Stimulated activated CD4-positive, alpha-beta T cell treated with anti-CD3 and anti-CD28 coated beads, Interleukin-15, amount 100 ng/mL, for 1 hour (primary cell): ENCODE measurements at places on chromosomes 11 and 22.

DNA sequence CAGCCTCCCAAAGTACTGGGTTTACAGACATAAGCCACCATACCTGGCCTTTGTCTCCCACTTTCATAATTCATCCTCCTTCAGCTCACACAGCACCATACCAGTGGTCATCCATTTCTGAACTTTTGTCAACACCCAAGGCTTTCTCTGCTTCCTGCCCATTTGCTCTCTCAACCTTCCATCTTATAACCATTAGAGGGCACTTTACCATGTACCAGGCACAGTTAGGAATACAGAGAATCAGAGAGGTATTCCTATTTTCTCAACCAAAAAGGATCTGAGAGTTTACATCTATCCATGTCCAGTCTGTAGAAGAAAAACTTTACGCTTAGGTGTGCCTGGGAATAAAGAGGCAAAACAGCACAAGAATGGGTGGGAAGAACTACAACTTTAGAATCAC lies 397.6 kb downstream of the BUD13 start:
- no peak for DNase-seq

GRCh38 chr11:107268977-107269376 lies 188.6 kb downstream of the CWF19L2 start:
- no peak for DNase-seq

GRCh38 chr11:8006349-8006977 lies 19.3 kb downstream of the EIF3F start:
- no peak for DNase-seq

GRCh38 chr22:37244114-37244921 lies at the start of gene RAC2:
Gene RAC2, minus strand, starts transcription at chr22:37244269. Its CDS starts 121 bp downstream, at chr22:37244148.
- peak; percentile 81 for DNase-seq

GRCh38 chr22:20578192-20578591 lies 70.8 kb downstream of the MED15 start:
- DNase-seq, result no peak

DNA sequence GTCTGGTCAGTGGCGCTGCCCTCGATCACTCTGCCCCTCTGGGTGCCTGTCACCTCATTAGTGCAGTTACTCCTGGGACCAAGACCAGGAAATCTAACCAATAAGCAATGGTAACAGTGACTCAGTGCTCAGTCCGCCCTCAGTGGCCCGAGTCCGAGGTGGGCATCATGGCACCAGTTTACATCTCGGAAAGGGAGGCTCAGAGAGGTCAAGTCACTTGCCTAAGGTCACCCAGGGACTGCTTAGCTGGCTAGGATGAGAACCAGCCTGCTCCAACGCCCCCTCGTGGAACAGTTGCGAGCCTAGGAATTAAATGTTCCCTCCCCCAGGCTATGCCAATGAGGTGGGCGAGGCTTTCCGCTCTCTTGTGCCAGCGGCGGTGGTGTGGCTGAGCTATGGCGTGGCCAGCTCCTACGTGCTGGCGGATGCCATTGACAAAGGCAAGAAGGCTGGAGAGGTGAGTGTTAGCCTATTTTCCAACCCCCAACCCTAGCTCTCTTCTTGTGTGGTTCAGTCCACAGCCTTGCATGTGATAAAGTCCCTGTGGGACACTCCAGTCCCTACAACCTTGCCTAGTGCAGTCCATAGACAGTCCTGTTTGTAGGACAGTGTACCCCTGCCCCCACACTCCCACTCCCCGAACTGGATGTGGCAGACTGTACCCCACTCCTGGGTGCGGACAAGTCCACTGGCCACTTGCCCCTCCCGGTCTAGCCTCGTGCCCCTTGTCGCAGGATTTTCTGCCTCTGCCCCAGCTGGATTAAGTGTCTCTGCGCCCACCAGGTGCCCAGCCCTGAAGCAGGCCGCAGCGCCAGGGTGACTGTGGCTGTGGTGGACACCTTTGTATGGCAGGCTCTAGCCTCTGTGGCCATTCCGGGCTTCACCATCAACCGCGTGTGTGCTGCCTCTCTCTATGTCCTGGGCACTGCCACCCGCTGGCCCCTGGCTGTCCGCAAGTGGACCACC lies 1.1 kb downstream of the MTFP1 start:
- DNase-seq, result peak; percentile 66

DNA sequence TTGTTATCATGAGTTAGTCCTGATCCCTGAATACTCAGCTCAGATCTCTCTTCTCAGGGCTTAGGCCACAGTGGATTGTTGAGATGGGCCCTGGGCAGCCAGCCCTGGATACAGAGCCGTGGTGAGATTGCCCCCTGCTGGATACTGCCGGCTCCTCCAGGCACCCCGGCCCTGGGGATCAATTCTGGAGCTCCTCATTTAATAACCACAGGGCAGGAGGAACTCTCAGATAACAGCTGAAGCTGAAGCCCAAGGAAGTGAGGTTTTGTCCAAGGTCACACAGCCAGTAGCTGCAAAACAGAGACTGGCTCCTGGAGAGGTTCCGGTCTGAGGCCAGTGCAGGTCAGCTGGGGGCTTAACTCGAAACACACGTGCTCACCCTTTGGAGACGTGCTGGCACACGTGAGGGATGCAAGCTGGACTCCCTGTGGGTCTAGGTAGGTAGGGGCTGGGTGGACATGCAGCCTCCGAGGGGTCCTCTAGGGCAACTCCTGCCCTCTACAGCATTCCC lies 16.0 kb downstream of the USH1C start:
- no peak for DNase-seq

DNA sequence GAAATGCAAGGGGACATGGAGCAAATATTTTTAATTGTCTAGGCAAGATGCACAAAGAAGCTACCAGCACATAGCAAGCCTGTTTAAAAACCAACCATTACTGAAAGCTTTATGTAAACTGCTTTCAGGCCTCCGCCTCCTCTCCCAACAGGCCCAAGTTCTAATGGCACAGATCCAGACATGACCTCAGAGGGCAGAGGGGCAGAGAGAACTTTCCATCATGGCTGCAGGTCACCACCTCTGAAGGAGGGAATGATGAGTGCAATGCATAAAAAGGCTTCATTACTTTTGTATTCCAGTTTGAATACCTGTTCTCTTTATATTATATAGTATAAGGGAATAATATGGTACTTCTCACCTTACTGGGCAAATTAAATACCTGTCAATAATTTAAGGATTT lies 15.2 kb downstream of the DDX17 start:
- DNase-seq, result no peak

DNA sequence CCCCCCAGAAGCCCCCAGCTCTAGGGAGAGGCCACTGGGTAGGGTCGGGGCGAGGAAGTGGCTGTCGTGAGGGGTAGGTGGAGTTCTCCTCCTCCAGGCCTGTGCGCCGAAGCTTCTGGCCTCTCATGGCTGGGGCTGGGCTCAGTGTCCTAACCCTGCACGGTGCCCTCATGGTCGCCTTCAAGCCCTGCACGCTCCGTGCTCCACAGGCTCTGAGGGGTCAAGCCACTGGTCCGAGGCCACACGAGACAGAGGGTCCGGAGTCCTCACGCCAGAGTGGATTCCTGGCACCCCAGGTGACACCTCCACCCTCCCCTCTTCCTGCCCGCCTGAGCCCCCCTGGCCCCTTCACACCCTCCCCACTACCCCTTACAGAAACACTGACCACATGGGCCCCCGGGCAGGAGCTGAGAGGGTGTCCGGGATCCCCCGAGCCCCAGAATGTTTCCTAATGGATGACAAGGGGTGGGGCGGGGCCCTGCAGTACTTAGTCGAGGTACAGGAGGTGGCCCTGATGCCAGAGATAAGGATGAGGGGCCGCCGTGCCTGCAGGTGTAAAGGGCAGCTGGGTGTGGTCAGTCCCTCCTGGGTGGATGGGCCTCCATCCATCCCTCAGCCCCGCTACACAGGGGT lies 997 bp upstream of the CDHR5 start:
- DNase-seq, result no peak

DNA sequence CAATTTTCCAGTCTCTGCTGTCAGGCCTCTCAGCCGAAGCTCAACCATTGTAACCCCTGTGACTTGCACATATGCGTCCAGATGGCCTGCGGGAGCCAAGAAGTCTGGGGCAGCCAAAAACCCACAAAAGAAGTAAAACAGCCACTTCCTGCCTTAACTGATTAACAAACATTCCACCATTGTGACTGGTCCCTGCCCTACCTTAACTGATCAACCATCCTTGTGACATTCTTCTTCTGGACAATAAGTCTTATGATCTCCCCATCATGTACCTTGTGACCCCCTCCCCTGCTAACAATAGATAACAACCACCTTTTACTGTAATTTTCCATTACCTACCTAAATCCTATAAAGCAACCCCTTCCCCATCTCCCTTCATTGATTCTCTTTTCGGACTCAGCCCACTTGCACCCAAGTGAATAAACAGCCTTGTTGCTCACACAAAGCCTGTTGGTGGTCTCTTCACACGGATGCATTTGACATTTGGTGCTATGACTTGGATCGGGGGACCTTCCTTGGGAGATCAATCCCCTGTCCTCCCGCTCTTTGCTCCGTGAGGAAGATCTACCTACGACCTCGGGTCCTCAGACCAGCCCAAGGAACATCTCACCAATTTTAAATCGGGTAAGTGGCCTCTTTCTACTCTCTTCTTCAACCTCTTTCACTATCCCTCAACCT lies 1.3 kb upstream of the NDUFC2 start:
- no peak for DNase-seq

GRCh38 chr22:27554106-27554811 lies 247.3 kb downstream of the MN1 start:
- no peak for DNase-seq

GRCh38 chr11:76769645-76770586 lies 13.2 kb upstream of the TSKU start:
- no peak for DNase-seq

DNA sequence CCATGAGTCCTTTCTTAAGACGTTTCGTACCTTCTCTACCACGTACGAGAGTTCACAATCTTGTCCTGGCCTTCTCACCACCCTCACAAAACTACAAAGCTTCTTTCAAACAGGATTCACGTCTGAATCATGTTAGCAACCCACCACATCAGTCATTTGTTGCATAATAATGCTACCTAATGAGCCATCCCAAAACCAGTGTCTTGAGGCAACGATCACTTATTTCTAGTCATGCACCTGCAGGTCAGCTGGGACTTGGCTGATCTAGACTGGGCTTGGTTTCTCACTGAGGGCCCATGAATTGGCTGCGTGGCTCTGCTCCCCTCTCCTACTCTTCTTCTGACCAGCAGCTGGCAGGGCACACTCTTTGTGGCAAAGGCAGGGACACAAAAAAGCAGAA lies 28.3 kb downstream of the LARGE1 start:
- DNase-seq, result no peak

- DNase-seq, result no peak
These were observed 135.7 kb upstream of the NAV2 start for GRCh38 chr11:19576903-19577302.

DNA sequence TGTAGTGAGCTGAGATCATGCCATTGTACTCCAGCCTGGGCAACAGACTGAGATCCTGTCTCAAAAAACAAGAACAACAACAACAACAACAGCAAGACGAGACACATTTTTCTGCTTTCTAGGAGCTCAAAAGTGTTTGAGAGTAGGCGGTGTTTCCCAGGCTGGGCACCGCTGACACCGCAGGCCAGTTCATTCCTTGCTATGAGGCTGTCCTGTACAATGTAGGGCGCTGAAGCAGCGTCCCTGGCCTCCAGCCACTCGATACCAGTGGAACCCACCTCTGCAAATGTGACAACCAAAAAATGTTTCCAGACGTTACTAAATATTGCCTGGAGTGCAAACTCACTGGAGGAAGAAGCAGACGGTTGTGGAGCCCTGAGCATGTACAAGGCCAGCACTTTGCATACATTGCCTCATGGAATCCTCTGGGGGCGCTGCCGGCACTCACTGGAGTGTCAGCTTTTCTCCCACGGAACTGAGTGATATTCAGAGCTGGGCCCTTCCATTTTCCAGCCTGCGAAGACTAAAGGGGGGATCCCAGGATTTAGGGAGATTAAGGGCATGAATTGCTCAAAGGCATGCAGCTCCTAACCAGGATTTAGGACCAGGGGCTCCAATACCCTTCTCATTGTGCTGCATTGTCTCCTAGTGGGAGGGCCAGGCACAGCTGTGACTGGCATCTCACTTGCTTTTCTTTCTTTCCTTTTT lies 5.8 kb upstream of the MIEF1 start:
- DNase-seq, result peak; percentile 41

GRCh38 chr11:62008193-62008592 lies 40.8 kb upstream of the FTH1 start:
- DNase-seq, result no peak

DNA sequence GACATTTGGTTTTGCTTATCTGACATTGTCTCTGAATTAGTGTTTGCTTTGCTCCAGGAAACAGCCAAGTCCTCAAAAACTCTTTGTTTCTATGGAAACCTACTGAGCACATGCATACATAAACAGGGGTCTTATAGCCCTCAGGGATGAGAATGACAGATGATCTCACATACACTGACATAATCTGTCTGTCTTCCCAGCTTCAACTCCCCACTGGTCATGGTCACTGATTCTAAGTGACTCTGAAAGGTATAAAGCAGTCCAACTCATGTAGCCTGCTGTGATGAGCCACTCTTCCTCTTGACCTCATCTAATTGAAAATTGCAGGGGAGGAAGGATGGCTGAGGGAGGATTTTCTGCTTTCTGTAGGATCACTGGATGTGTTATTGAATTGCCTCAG lies 12.6 kb downstream of the ZNF143 start:
- DNase-seq, result no peak

DNA sequence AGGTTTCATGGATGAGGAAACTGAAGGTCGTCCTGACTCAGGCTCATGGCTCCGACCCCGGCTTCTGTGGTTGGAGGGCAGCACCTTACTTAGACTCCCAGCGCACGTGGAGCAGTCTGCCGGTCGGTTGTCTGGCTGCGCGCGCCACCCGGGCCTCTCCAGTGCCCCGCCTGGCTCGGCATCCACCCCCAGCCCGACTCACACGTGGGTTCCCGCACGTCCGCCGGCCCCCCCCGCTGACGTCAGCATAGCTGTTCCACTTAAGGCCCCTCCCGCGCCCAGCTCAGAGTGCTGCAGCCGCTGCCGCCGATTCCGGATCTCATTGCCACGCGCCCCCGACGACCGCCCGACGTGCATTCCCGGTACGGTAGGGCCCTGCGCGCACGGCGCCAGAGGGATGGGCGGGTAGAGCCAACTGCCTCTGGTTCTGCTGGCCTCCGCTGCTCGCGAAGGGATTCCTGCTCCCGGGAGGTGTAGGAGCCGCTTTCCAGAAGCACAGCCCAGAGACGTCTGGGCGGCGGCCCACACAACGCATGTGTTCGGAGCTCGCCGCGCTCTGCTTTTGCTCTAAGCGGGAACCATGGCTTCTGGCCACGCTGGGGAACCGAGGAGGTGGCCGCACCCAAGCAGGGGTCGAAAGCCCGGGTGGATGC lies at the start of gene LDHA:
LDHA (plus strand) TSS at position 289 of the 653 bp plus-strand sequence. CDS start 2,280 bp downstream, outside the sequence.
- peak; percentile 98 for DNase-seq

GRCh38 chr11:111046291-111046690 lies 199.2 kb upstream of the POU2AF2 start:
- DNase-seq, result no peak

GRCh38 chr11:115222863-115223530 lies 281.2 kb downstream of the CADM1 start:
- DNase-seq, result no peak

DNA sequence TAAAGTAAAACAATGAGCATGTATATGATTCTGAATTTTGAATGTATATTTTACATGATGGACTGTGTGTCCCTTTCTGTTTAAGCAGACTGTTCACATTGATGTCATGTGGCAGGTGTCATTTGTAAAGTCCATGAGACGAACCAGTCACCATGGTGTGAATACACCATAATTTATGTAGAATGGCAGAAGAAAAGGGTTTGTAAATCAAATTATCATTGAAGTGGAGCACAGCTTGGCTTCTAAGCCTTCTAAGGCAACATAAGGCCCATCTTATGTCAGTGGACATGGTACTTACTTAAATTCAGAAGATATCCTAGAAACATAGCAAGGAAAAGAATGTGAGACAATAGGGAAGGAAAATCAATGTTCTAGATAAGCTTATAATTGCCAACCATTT lies 4.4 kb downstream of the MAP6 start:
- no peak for DNase-seq

- no peak for DNase-seq
These were observed 835 bp upstream of the ANO9 start for GRCh38 chr11:442611-443081.
